ENCODE measurements at places on chromosomes 1 and 21.

DNA sequence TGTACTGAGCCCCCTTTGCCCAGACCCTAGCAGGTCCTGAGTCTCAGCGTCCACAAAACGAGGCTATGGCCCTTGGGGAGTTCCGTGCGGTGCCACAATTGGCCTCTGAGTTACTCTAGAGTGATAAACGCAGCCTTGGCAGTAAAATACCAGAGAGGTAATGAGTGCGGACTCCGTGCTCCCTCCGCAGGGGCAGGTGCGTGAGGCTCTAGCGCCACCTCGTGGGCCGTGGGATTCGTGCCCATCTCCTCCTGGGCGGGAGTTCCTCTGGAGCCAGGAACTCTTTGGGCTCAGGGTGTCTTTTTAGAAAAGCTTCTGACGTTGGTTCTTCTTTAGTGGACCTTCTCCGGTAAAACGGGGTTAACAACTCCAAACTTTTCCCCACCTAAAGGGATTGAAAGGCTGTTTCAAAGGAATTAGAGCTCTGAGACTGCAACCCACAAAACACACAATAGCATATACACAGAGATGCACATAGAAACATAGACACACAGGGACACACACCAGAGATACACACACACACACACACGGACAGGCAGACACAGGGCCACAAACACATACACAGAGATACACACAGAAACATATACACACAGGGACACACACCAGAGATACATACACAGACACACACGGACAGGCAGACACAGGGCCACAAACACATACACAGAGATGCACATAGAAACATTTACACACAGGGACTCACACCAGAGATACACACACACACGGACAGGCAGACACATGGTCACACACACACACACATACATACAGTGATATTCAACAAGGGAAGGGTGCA lies 99.4 kb downstream of the KCNJ15 start:
- DNase-seq, result no peak

DNA sequence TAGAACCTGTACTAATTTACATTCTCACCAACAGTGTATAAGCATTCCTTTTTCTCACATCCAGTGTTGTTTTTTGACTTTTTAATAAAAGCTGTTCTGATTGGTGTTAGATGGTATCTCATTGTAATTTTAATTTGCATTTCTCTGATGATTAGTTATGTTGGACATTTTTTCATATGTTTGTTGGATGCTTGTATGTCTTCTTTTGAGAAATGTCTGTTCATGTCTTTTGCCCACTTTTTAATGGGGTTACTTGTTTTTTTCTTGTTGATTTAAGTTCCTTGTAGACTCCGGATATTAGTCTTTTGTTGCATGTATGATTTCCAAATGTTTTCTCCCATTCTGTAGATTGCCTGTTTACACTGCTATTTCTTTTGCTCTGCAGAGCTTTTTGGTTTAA lies 8.0 kb downstream of the COG2 start:
- no peak for DNase-seq

- DNase-seq, result no peak
These were observed 81.8 kb downstream of the TMEM53 start for GRCh38 chr1:44592208-44593145.

DNA sequence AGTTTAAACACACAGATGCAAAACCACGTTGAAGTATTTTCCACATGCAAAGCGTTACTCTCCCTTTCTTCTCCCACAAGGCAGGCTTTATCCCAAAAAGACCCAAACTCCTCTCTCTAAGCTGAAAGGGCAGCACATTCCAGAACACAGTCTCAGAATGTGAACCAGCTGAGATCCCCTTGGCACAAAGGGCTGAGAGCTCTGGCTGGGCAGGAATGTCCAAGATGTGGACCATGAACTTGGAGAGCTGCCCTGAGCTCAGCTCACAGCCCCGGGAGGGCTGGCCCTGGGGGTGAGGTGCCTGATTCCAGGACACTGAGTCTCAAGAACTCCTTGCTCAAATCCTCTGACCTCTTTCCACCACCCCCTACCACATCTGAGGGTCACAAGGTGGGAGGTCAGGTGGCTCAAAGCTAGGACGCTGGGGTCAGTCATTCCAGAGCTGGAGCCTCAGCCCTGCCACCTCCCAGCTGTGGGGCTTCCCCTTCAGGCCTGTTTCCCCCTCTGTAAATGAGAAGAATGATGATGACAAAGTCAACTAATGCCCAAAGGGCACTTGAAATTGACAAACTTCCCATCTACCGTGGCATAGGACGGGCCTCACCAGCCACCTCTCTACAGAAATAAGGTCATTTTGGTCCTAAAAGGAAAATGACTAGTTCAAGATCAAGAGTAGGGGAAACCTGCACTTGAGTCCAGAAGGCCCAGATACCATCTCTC lies 11.5 kb downstream of the ALDH4A1 start:
- no peak for DNase-seq

DNA sequence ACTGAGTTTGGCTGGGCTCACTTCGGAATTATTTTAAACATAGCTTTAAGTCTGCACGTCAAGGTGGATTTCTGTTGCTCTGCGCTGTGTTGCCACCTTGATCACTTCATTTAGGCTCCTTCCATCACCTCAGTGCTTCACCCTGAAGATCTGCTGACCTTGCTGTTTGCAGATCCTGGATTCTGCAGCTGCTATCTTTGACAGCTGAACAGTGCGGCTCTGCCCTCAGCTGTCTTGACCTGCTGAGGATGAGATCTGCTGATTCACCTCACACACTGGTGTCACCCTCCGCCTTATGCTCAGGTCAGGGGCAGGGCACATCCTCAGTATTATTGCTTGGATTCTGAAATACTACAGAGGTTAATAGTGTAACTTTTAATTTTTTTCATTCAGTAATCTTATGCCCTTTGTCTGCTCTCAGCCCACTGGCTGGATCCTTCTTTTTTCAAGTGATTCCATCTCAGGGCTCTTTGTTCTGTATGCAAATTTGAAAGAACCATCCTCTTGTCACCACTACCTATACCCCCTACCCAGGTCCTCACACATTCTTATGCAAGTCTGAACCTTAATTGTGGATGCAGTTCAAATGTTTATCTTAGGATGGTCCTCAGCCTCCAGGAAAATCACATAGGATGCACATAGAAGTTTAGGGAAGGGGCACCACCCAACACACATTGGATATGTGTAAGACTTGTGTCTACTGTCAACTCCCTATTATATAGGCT lies 364.0 kb downstream of the OLFM3 start:
- DNase-seq, result no peak

- DNase-seq, result no peak
These were observed 29.4 kb downstream of the RWDD3 start for GRCh38 chr1:95263450-95263849.

DNA sequence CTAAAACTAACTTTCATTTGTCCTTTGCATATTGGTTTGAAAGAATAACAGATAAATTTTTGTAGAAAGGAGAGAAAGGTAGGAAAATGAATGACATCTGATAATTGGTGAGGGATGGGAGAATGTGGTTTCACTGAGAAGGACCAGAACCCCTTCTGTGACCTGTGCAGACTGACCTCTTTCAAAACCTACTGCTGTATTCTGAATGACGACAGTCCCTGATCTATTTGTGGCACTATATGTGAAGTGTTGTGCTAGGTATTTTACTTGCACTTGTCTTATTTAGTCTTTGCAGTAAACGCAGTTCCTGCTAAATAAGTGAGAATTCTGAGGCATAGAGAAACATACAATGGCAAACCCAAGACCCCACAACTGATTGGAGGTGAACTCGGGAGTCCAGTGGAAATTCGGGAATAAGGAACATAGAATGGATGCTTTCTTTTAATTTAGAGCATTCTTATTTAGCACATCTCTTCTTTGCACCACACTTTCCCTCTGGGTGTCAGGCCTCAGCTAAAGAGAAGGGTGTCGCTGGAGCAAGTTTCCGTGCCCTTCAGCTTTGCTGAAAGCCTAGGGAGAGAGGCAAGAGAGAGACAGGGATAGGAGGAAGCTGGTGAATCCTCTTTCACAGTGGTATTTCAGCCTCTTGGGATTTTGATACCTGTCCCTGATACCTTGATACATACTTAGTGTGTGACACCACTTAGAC lies 230.2 kb downstream of the PAPPA2 start:
- no peak for DNase-seq

- DNase-seq, result no peak
These were observed 210.0 kb downstream of the PLA2G4A start for GRCh38 chr1:187038784-187039183.

- no peak for DNase-seq
These were observed 29.0 kb downstream of the ETS2 start for GRCh38 chr21:38834725-38835124.

GRCh38 chr1:22872981-22873664 lies 99.5 kb downstream of the LACTBL1 start:
- DNase-seq, result no peak

DNA sequence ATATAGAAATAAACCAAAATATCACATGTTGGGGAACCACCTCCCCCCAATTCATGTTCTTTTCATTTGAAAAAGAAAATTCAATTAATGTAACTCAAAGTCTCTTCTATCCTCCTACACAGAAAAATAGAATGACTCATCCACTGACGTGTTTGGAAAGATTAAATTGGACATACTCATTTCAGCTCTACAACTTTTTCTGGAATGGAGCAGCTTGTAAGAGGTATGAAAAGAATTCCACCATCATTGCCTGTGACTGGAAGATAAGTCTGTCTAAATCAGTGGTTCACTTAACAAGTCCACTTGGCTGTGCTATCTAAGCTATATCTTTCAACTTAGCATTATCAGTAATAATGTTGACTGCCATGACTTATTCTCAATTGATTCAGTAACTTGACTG lies 702.3 kb downstream of the BRINP3 start:
- DNase-seq, result no peak

DNA sequence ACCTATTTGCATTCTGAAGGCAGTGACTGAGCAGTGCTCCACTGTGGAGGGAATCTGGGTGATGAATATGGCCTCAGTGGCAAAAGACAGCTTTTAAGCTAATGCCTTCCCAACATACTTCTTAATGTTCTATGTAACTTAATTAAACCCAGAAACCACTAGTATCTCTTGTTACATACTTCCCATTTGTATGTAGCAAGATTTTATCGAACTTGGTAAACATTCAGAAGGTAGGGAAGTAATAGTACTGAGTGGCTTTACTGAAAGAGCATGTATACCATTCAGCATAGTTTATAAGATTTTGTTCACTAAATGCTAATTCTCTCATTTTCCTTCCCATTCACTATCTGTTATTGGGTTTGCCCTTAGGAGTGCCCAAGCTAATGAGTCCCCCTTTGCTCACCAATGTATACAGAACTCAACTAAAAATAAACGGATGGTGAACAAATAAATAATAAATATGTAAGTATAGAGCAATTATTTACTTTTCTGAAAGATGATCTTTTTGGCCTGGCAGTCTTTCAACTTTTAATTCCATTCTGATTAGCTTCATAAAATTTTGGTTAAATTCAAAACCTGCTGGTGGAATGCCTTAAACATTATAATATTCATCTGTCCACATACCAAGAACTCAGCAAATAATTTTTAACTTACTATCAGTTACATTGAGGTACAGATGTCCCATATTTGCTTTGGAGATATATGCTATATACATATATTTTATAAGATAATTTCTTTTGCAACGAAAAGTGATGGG lies 204.4 kb downstream of the APP start:
- DNase-seq, result no peak

DNA sequence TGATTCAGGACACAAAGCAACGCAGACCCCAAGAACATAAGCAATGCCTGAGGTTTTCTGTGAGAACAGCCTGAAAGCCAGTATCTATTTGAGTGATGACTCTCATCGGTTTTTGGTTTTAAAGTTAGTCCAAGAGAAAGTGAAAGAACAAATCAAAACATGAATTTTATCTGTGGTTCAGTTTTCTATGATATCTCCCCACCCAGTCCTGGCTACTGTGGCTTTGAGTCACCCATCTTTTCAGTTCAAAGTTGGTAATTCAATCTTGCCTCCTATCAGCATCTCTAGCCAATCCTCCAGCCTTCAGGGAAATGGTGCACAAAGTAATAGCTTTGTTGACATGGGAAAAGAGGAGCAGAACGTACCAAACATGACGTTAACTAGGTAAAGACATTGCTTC lies 40.5 kb upstream of the KRTAP19-8 start:
- no peak for DNase-seq

DNA sequence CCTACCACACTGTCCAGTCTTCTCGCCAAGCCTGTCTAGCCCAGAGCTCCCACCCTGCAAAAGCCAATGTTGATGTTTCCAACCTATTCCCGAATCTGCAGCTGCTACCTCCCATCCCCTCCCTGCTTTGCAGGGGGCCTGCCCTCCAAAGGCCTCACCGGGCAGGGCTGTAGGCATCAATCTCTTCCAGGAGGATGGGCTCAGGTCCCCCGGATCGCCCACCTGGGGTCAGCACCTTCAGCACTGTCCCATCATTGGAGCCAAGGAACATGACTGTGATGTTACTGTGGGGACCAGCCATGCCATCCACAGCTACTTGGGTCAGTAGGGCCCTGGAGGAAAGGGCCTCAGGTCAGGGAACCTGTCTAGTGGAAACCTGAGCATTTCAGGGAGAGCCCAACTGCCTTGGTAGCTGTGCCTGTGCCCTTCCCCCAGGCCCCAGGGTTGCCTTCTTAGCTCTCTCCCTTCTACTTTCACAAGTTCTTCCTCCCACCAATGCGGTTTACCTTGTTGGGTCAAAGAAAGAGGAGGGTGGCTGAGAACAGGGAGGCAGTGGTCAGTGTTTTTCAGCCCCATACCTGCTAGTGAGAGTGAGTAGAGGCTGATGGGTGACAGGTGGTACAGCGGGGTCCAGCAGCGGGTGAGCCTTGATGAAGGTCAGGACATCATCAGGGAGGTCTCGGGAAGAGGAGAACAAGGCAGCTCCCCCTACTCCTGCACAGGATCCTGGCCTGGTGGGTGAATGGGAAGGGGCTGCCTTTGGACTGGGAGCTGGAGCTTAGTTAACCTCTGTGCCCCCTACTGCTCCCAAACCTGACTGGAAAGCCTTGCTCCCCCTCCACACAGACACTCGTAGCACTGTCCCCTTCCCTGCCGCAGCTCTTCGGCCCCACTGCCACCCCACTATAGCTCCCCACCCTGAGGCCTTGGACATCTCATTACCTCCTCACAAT lies 10.7 kb downstream of the SEMA6C start:
- DNase-seq, result no peak

DNA sequence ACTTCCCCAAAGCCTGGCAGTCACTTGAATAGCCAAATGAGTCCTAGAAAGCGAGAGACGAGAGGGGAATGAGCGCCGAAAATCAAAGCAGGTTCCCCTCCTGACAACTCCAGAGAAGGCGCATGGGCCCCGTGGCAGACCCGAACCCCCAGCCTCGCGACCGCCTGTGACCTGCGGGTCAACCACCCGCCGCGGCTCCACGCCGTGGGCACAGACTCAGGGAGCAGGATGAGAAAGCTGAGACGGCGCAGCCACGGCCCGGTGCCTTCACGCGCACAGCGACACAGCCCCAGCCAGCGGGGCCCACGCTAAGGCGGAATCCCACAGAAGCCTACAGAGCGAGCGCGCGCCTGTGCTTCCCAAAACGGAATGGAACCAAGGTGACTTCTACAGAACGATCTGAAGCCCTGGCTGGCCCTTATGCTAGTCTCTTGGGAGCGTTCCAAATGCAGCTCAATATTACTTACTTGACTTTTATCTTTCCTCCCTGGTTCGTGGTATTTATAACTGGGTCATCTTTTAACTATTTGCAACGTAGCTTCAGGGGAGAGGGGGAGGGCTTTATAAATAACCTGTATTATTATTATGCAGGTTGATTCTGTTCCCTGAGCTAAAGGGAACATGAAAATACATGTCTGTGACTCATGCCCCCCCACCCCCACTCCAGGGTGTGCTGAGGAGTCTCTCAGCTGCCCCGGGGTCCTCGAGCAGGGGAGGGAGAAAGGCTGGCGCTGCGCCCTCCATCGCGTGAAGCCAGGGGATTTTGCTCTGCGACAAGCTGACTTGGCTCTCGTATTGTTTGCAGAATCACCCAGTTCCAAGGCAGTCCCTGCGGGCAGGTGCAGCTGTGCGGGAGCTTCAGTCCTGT lies 1.7 kb downstream of the TSPEAR start:
- no peak for DNase-seq

- no peak for DNase-seq
These were observed 440.9 kb upstream of the ZRANB2 start for GRCh38 chr1:71521655-71522264.
